ENCODE measurements at places on chromosomes 12 and 14.
A peak's percentile ranks its signal among the peaks of the same experiment; 100 is the strongest.

DNA sequence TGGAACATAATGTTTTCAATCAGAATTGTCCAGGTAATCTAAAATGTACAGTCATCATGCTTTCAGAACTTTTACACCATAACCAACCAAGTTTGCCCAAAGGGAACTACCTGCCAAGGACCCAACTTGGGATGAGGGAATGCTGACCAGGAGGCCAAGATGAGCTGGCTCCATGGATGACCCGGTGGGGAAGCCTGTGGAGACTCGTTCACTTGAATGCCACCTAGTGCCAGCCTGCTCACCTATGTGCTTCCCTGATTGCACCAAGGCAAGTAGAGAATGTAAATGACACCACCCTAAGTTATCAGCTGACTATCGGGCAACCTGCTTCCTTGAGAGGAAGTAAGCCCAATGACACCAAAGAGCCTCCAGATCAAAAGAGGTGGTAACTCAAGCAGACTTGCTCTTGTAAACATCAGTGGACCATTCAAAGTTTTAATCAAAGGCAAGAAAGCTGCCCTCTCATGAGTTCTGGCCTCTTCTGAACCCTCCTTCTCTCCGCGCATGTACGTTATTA is 137.3 kb downstream of the TTC7B start:
- DNase-seq = no peak

- DNase-seq = no peak
Observed at GRCh38 chr14:97319691-97320090, 522.5 kb downstream of the VRK1 start.

- no peak for DNase-seq
Observed at GRCh38 chr14:82046512-82047226, 513.0 kb upstream of the SEL1L start.

GRCh38 chr12:118307069-118307954 is 65.4 kb downstream of the TAOK3 start:
- DNase-seq = peak; percentile 1

GRCh38 chr14:54105898-54106297 is 149.3 kb upstream of the BMP4 start:
- no peak for DNase-seq

- no peak for DNase-seq
Observed at GRCh38 chr12:102540815-102541385, 60.5 kb upstream of the IGF1 start.

DNA sequence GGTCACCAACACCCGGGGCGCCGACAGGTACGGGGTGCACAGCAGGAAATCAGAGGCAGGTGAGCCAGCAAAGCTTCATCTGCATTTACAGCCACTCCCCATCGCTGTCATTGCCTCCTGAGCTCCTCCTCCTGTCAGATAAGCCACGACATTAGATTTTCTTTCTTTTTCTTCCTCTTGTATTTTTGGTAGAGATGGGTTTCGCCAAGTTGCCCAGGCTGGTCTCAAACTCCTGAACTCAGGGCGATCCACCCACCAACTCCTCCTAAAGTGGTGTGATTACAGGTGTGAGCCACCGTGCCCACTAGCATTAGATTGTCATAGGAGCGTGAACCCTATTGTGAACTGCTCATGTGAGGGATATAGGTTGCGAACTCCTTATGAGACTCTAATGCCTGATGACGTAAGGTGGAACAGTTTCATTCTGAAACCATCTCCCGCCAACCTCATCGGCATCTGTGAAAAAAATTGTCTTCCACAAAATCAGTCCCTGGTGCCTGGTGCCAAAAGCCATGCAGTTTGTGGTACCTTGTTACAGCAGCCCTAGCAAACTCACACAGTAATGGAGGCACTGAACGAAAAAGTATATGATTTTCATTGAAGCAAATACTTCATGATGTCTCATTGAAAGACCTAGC is 1.5 kb downstream of the STYK1 start:
- DNase-seq = peak; percentile 24

Data from activated gamma-delta T cell treated with anti-CD3 and anti-CD28 coated beads, Interleukin-2, amount 50 U/mL, for 16 hours (primary cell).